ENCODE measurements at places on chromosomes 16 and 17. TPM values are rescaled to one million over a fixed set of nuclear protein-coding genes. Genes with fewer than 3 reads are reported as not detected.

GRCh38 chr17:40714473-40714872 is 10.9 kb upstream of the KRT24 start:
- no peak overlapping the region for H3K4me3 ChIP-seq
- H3K4me1 ChIP-seq, result no peaks in the 10 kb centered on the region
- H3K27me3 ChIP-seq, result no peaks in the 10 kb centered on the region
- no peak overlapping the region for H3K27ac ChIP-seq
- no peaks in the 10 kb centered on the region for H3K36me3 ChIP-seq

DNA sequence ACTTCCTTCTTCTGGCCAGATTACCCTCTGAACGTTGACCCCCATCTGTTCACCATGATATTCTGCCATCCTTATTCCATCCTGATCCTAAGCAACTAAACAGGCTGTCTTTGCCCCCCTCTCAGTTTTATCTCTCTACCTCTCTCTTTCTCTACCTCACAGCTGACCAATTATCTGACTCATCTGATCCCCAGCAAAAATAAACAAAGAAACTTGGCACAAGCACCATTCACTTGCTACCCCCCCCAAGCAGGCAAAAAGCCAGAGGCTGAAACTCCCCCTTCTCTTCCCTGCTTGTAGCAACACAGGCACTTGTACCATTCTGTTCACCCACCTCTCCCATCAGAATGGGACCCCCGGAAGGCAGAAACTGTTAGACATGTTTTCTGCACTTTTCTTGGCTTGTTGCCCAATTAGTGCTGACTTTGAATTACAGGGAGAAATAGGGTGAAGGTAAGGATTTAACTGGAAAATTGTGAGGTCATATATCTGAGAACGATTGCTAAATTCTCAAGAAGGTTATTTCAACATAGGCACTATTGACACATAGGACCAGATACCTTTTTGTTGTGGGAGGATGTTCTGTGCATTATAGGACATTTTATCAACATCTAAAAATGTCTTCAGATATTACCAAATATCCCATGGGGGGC is 163.2 kb downstream of the TOX3 start:
- H3K27ac ChIP-seq, result no peak overlapping the region
- H3K27me3 ChIP-seq, result no peaks in the 10 kb centered on the region
- DNase-seq, result no peak
- H3K4me3 ChIP-seq, result no peak overlapping the region
- no peaks in the 10 kb centered on the region for H3K36me3 ChIP-seq

The MT4 gene
- total RNA-seq, result not detected

The SNTB2 gene
- total RNA-seq, result 25.2 TPM

DNA sequence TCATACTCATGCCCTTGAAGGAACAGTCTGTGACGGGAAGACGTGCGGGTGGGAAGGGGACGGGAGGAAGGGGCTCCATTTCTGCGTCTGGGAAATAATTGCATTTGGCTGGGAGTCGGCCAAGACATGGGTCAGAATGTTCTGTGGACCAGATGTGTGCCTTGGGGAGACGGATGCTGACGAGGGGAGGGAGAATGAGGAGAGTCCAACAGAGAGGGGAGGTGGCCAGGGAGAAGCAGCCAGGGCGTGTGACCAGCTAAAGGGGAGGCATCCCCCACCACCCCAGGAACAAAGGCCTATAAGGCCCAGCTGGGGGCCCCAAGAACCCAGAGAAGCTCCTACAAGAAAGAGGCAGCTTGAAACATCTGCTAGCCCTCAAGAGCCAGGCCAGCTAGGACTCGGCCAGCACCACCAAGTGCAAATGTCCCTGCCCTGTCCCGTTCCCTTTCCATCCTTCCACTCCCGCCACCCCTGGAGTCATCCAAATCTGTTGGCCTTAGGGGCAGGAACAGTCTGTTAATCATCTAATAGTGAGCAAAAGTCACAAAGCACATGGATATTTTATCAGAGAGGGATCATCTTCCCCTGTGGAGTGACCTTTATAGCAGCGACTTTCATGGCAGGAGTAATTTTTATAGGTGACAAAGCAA is 42.5 kb upstream of the BCO1 start:
- no peaks in the 10 kb centered on the region for H3K36me3 ChIP-seq
- no peak overlapping the region for H3K4me3 ChIP-seq
- no peak overlapping the region for H3K27ac ChIP-seq
- H3K4me1 ChIP-seq, result no peaks in the 10 kb centered on the region

DNA sequence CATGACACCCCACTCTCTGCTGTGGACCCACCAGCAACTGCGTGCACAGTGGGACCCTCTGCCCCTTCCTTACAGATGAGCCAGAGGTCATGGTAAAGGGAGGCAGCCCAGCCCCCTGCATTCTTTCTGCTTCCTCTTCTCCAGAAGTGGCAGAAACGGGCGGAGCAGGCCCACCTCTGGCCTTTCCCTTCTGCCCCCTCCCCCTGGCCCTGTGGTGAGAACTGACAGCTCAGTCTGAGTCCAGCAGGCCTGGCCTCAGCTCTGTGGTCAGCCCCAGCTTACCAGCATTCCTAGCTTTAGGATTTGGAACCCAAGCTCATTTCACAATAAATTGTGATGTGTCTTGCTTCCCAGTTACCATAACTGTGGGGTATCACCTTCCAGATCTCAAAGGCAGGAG is 4.8 kb upstream of the ANKRD11 start:
- peaks cover 6% of the 10 kb centered on the region for H3K36me3 ChIP-seq
- no peak overlapping the region for H3K27ac ChIP-seq
- no peak overlapping the region for H3K4me3 ChIP-seq
- H3K27me3 ChIP-seq, result no peaks in the 10 kb centered on the region
- peaks cover 12% of the 10 kb centered on the region for H3K4me1 ChIP-seq

The RMI2 gene
- total RNA-seq, result 6.3 TPM

The TMEM92 gene
- 1.4 TPM for total RNA-seq
